ENCODE measurements at places on chromosomes 7 and 10.

DNA sequence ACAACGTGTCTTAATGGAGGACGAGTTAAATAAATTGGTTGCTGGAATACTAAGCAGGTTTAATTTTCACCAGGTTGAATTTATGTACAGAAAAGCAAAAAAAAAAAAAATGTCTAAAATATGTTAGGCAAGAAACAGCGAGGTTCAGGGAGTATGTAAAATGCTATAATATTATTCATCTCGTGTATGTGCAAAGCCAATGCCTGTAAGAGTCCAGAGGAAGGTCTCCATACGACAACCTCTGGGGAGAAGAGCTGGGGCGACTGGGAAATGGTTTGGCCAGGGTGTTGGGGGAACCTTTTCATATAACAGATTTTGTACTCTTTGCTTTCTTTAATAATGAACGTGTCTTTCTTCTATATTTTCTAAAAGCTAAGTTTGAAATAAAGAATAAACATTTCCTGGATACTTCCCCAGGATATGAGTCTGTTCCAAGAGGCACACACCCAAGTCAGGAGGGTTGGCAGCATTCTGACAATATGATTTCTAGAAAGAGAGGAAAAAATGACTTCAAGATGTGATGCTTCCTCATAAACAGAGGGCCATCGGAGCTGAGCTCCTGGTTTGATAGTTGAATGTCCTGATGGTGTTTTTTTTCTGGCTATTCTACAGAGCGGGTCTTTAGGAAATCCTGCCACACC lies 208.6 kb upstream of the MGMT start:
- DNase-seq = no peak

DNA sequence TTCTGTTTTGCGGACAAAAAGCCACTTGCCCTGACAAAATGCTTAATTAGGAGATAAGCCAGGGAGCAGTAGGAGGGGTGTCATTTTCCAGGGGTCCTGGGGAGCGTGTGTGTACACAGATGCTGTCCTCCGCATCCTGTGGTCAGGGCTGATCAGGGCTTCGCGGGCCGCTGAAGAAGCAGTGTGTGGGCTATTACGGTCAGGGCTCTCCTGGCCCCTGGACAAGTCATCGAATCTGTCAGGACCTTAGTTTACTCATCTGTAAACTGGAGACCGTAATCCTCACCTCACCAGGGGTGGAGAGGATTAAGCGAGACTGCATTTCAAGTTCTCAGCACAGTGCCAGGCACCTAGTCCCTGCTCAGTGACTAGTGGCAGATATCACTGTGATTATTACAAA lies 26.0 kb upstream of the MXI1 start:
- DNase-seq = no peak

DNA sequence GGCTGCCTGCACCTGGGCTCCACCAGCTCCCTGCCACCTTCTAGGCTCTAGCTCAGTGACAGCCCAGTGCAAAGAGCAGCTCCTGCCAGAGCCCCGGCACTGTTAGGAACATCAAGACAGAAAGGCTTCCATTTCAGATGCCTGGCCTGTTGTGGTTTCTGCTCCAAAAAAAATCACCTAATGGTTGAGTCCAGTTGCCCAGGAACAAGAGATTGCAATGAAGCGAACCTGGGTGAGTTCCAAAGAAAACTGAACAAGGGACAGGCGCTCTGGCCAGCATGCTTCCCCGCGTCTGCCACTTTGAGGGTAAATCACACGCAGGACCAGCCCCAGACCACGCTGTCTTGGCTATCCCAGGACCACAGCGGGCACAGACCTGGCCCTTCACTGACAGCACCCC lies 47.0 kb upstream of the RASGEF1A start:
- DNase-seq = no peak

DNA sequence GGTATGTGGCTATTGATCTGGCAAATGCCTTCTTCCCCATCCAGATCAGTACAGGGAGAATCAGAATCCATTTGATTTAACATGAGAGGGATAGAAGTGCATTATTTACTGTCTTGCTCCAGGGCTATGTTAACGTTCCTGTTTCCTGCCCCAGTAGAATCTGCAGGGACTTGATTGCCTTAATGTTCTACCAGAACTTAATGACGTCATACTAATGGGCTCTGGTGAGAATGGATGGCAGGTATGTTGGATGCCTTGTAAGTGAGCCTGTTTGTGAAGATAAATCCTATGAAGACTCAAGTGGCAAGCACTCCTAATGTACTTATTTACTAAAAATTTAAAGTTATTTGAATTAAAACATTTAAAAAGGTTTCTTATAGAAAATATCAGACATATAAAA lies 44.5 kb upstream of the CHCHD3 start:
- DNase-seq = no peak

- no peak for DNase-seq
These were observed 325.9 kb downstream of the TNS3 start for GRCh38 chr7:47256016-47256415.

GRCh38 chr10:91198781-91199180 lies 21.7 kb upstream of the PCGF5 start:
- DNase-seq = peak; percentile 49

DNA sequence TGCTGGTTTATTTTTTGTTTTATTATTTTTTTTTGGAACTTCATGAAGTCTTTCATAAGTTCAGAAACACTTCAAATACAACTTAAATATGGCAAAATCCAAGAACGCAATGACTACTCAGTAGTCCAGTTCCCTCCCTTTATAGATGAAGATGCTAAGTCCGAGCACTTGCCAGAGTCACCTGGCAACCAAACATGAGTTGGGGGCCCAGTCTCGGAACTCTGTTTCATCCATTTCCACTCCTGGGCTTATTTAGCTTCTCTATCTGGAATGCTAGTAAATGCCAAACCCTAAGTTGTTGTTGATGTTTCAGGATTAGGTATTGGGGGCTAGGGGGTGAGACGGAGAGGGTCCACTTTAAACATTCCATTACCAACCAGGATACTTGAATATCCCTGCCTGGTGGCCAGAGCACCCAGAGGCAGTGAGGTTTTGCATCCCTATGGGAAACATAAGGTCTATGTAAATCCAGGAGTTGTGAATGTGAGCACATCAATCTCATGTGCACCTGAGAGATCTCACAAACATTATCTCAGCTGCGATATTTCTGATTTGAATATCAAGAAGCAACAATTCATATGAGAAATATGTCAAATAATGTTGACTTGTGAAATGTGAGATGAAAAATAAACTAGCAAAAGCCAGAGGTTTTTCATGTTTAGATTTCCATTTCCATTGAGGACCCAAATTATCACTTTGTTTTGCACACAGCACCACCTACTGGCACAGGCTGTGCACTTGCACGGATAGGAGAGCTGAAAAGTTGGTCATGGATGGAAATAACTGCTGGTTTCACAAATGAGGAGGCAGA lies 129.3 kb downstream of the PKD1L1 start:
- peak; percentile 80 for DNase-seq

- peak; percentile 43 for DNase-seq
These were observed 89.2 kb upstream of the PFKP start for GRCh38 chr10:2978111-2978510.

- DNase-seq = no peak
These were observed 102.8 kb upstream of the CDK13 start for GRCh38 chr7:39847227-39847626.

DNA sequence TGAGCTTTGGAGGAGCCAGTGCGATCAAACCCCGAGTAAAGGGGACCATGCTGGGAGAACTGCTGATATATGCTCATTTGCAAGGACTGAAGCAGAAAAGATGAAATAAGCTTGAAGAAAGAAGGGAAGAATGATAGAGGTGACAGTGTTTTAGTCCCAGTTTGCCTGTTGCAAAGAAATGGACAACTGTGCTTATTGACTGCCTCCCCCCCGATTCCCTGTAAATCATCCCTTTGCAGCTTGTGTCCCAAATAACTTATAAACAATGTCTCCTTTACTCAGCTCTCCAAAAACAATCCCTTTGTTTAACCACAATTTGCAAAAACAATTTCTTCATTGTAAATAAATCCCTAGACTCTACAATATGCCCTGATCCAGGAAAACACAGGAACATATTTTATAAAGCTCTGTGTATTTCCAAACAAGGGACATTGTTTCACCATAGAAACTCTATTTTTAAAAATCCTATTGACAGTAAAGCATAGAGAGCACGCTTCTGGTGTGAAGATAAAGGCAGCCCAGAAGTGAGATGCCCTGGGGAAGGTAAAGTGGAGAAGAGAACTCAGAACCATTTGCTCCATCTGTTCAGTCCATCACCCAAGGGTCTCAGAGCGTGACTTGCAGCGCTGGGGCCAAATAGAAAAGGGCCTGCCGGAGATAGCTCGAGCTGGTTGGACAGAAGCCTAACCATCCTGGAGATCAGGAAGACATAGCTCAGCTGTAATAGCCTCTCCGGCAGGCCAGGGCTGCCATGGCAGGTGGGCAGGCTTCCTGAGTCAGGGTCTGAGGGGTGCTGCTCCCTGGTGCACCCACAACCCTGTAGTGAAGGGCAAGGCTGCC lies 280.5 kb downstream of the WDR11 start:
- no peak for DNase-seq

- DNase-seq = no peak
These were observed at the start of gene TMEM139 for GRCh38 chr7:143284591-143285469. TMEM139 (plus strand) TSS chr7:143284958; CDS start chr7:143285958, 1,000 bp downstream.

DNA sequence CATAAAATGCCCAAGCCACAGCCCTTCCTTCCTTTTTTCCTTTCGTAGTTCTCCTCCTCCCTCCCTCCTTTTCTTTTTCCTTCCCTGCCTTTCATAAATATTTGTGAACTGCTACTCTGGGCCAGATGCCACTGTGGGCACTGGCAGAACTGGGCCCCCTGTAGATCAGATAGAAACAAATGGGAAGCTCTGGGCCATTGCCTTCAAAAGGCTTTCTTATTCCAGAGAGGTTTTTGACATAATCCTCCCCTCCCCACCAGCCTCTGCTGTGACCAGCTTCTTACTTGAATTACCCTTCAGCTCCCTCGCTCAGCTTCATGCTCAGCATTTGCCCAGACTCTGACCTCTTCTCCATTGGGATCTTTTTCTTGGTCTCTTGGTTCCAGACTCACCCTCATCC lies 886.8 kb downstream of the LRMDA start:
- DNase-seq = no peak

GRCh38 chr10:19922236-19922963 lies 106.2 kb downstream of the PLXDC2 start:
- DNase-seq = no peak

DNA sequence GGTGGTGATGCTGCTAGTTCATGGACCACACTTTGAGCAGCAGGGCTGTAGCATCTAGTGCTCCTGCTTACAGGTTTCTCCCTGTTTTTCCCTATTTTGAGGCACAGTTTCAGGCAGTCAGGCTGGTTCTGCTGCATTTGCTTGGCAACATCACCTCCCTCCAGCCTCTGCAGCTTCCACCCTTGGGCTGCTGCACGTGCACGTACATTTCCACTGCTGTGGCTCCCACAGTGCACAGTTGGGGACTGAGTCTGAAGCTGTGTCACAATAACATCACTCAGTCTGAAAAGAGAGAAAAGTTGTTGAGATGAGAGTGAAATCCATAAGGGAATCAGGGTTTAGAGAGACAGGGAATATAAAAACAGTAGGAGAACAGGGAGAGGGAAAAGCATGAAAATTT lies 230.7 kb upstream of the FZD1 start:
- DNase-seq = no peak

DNA sequence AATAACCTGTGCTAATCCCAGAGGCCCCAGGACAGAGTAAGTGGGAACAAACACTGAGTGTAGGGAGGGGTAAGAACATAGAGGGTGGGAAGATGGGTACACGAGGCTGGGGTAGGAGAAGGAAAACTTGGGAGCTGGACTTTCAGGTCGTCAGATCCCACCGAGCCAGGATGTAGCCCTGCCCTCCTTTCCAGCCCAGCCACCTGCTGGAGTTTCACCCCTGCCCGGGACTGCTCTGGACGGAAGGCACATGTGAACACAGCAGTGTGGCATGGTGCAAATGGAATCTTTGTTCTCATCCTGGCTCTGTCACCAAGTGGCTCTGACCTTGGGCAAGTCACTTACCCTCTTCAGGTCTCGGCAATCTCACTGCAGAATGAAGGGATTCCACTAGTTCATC lies 52.8 kb downstream of the PODXL start:
- no peak for DNase-seq

DNA sequence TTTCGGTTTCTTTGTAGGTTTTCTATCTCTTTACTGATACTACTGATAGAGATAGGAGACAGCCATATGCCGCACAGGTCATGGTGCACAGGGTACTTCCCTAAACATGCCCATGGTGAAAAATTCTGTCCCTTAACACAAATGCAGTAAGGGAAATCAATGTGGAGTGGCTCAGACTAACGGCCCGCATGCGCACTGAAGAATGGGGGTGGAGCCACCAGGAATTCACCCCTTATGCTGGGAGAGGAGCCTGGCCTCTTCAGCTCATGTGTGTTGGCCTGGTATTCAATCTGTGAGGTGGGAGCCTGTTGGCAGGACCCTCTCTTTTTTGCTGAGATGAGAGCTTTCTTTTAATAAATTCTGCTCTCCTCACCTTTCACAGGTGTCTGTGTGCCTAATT lies 8.4 kb upstream of the URGCP start:
- DNase-seq = no peak

DNA sequence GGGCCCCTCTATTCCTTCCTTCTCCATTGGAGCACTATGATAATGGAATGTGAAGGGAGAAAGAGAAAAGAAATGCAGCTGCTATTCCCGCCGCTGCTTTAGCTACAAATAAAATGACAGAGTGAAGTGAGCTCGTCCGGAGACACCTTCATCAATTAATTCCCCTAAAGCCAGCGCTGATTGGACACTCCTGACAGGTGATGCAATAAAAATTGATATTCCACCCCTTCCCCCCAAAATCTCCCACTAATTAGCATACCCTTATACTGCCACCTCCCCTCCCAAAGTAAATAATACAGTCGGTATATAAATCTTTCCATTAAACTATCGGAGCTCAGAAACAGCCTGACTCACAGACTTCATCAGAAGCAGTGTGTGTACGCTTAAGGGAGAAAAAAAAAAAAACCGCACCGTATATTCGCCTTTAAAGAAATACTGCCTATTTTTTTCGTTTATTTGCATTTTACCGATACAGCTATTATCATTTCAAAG lies 7.3 kb downstream of the SKIDA1 start:
- no peak for DNase-seq

DNA sequence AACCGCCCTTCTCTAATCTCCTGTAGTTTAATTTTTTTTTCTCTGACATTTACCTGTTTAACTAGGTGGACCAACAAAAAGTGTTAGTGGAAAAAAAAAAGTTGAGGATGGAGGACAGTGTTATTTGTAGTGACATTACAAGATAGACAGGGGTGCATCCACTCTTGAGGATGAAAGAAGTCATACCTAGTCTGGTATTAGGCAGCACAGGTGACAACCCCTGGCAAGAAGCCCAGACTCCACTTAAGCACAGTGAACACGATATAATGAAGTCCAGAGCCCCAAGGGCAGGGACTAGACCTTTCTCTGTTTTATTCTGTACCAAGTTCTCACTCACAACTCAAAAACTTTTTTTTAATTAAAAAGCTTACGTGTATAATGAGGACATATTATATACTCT lies 268.4 kb downstream of the GPR37 start:
- DNase-seq = no peak

Data from OCI-LY7 (cell line).